Hepatic stellate cell (primary cell): ENCODE measurements at places on chromosomes 7 and 10.

- no peak for DNase-seq
Observed at GRCh38 chr7:114623146-114623545, 208.5 kb downstream of the FOXP2 start.

GRCh38 chr7:74320645-74321221 is 31.5 kb downstream of the CLIP2 start:
- no peak for DNase-seq

DNA sequence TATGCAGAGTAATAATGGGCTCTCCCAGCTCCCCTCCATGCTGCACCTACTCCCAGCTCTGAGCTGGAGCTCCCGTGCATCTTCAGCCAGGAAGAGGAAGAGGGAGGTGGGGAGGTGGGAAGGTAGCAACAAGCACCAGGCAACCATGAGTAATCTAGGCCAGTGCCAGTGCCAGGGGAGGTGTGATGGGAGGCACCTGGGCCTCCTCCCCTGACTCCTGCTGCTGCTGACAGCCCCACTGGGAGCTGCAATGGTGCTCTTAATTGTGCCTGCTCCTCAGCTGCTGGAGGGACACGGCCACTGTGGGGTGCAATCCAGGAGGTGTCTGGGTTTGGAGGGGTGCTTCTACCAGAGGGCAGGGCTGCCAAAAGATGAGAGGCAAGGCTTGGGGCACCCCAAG is 243.0 kb downstream of the PLXNA4 start:
- no peak for DNase-seq

GRCh38 chr10:43037942-43038782 is 38.7 kb upstream of the RET start:
- no peak for DNase-seq

DNA sequence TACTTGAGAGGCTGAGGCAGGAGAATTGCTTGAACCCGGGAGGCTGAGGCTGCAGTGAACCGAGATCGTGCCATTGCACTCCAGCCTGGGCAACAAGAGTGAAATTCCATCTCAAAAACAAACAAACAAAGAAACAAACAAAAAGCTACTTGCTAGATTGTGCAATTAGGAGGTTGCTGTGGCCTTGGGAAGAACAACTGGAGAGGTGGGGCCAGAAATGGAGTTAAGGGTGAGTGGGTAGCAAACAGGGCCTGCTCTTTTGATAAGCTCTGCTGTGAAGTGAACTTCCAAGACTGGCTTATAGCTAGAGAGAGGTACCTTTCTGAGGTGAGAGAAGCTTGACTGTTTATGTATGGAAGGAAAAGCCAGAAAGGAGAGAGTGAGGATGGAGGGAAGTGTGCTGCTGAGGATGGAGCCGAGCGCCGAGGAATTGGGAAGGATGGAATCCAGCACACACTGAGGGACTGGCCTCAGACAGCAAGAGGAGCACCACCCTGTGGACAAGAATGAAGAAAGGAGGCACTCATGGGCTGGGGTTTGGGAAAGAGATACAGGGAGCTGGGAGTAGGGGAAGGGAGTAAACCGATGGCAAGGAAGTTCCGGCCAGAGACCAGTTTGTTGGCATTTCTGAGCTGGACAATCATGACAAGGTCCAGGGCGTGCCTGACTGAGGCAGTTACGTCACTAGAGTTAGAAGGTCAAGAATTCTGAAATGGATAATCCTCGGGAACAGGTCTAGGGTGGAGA is 7.0 kb upstream of the RPEL1 start:
- peak; percentile 69 for DNase-seq

DNA sequence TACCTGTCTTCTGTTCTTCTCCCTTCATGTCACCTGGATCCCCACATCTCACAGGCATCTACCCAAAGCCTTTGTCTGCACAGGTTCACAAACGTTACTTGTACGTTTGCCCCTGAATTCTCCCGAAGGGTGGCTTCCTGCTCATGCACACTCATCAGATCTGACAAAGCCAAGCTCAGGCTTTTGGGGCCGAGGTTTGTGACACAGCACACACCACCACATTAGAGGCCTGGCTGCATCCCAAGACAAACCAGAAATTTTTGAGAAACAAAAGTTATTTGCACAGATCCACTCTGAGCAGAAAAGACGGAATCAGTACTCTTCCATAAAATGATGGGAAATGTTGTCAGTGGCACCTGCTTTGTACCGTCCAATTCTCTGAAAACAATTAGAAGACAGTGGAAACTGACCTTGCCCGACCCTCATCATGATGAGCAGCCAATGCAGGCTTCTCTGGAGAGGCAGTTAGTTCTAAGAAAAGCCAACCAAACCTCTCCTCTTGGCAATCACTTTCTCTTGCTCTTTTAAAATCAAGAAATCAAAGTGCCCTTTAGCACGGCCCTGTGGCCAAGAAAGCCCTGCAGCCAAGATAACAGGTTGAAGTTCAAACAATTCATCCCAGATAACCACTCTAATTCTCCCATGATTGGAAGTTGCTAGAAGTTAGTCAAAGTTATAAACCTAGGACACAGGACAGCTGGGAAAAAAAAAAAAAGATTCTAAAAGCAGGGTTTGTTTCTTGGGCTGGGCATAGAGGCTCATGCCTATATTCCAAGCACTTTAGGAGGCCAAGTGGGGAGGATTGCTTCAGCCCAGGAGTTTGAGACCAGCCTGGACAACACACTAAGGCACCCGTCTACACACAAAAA is 13.6 kb upstream of the SVIL start:
- no peak for DNase-seq

GRCh38 chr10:69316313-69317059 is 38.2 kb downstream of the HK1 start:
- DNase-seq = peak; percentile 64

- no peak for DNase-seq
Observed at GRCh38 chr7:106104721-106105260, 7.3 kb downstream of the SYPL1 start.

DNA sequence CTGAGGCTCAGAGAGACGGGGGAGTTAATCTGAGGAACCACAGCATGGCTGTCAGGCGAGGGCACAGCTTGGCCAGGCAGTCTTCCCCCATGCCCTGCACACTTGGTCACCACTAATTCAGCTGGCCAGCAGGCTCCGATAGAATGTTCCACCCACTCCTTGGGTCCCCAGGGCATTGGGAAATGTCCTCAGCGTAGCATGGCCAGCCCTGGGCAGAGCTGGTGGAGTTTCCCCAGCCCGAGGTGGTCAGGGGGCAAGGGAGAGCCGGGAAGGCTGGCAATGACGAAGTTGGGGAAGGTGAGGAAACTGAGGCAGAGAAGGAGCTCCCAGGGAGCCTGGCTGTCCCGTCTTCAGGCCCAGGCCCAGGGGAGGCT is 12.1 kb upstream of the GRIFIN start:
- peak; percentile 87 for DNase-seq

DNA sequence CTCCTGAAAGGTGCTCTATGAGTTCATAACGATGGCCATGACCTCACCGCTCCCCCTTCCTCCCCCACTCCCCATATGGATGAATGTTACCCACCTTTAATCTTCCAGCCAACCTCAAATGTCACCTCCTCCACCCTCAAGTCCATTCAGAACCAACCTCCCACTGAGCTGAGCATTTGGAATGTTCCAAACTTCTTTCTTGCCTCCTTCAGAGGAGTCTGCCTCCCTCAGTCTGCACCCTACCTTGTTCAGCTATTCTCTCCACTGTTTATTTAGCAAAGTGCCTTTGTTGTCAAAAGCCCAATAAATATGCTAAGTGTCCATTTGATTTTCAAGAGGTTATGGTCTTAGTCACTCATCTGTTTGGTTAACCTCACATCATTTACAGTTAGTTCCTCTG is 22.9 kb upstream of the MTPAP start:
- DNase-seq = no peak

GRCh38 chr7:155262031-155262430 is 35.6 kb upstream of the INSIG1 start:
- no peak for DNase-seq

GRCh38 chr10:125868372-125868975 is 12.6 kb downstream of the DHX32 start:
- DNase-seq = peak; percentile 17

- DNase-seq = peak; percentile 8
Observed at GRCh38 chr10:23516530-23516929, 77.7 kb downstream of the OTUD1 start.

- no peak for DNase-seq
Observed at GRCh38 chr10:113735913-113736312, 15.6 kb upstream of the PLEKHS1 start.

DNA sequence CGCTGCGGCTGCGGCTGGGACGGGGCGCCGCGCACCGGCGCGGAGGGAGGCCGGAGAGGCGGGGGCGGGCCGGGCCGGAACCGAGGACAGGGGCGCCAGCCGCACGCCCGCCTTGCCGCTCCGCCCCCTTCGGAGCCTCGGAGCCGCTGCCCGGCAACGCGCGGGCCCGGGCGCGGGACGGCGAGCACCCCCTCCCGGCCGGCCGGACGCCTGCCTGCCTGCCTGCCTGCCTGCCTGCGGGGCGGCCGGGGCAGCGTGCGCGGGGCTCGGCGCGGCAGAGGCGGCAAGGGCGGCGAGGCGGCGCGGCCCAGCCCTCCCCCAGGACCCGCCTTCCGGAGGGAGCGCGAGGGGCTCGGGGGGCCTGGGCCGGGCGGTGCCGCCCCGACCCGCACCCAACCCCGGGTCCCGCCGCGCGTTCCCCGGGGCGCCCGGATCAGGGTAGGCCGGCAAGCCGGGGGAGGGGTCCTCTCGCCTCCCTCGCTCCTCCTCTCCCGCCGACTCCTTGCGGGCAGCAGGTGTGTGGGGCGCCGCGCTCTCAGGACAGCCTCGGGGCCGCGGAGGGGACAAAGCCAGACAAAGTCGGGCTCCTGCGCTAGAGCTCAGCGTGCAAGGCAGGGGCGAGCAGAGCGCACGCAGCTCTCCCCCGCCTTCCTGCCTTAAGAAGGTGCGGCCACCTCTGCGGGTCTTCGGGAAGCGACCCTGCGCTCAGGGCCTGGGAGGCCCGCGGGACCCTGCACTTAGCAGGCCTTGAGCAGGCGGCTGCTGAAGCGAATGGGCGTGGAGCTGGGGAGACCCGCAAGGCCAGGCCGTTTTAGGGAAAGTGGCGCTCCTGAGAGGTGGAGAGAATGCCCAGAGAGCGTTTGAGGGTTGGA is at the start of gene KIAA1549:
KIAA1549 (minus strand) TSS at position 58 of the 872 bp plus-strand sequence. CDS start 120 bp downstream, outside the sequence.
- DNase-seq = peak; percentile 55

GRCh38 chr10:90579602-90580242 is 278.1 kb downstream of the HTR7 start:
- DNase-seq = peak; percentile 3

- no peak for DNase-seq
Observed at GRCh38 chr7:50739744-50740435, 42.8 kb downstream of the GRB10 start.
